Choroid plexus epithelial cell (primary cell): ENCODE measurements at places on chromosomes 5 and 9.
A peak's percentile ranks its signal among the peaks of the same experiment; 100 is the strongest.

GRCh38 chr5:24703934-24704333 lies 59.2 kb upstream of the CDH10 start:
- no peak for DNase-seq

DNA sequence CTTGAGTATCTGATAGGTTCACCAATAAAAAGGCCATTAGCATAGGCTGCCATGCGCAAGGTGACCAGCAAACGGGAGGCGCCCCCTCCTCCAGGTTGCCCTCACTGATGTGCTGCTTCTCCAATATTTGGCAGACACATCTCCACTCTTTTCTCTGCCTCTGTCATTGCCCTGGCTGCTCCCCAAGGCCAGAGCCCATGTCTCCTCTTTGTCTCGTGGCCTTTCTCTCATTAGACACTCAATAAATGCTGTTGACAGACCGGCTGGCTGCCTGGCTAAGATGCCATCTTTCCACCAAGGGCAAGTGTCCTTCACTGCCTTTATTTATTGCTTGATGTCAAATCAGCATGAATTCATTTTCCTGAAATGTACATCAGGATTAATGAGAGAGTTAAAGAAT lies 404.0 kb upstream of the KIF2A start:
- no peak for DNase-seq

DNA sequence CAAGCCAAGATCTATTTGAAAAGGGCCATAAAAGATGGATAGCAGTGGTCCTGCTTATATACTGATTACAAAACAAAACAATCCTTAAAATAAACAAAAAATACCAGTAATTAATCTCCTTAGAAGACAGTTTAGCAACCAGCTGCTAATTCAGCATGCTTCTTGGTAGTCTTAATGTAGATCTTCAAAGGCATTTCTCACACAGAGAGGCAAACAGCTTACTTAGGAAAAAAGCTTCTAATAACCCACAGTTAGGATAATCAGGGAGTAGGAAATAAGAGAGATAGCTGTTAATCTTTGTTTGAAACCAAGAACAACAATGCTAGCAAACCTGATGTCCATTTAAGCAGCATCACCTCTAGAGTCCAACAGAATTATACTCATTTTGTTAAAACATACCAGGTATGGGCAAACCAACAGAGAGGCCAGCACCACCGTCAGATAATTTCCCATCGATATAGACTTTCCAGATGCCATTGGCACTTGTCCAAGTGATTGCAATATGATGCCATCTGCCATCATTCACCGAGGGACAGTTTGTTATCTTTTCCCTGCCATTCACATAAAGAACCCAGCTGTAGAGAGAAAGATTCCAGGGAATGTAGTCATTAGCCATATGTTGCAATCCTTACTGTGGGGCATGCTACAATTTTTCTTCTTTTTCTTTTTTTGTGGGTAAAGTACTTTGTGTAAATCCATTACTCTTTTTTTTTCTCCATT lies 105.6 kb upstream of the TXNDC8 start:
- peak; percentile 81 for DNase-seq

- DNase-seq: peak; percentile 93
Measured at GRCh38 chr9:107784235-107784958, 294.8 kb upstream of the KLF4 start.

GRCh38 chr5:131068893-131069643 lies 96.0 kb downstream of the HINT1 start:
- DNase-seq: peak; percentile 4

GRCh38 chr9:135828656-135829055 lies 78.7 kb downstream of the CAMSAP1 start:
- DNase-seq: no peak

DNA sequence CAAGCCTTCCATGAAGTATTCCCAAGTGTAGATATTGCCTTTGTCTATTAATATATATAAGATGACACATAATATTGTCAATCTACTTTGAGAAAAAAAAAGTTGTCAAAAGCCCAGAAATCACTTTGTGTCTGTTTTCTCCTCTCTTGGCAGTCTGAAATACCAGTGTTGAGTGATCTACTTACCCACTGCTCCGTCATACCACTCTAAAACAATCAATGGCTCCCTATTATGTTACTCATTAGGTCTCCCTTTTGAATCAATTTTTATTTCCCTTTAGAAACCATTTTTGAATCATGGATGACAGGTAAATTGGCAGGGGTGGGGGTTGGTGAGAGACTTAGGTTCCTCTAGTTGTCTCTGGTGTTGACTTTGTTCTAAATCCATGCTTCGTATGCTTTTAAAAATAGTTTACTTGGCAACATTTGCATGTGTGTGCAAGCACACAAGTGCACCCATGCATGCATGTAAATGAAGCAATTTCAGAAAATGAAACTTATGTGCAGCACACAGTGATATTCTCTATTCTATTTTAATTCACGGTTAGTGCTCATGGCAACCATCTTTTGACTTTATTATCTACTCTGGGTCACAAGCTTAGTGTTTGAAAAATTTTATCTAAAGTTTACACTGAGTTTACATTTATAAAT lies 378.9 kb downstream of the RAB3C start:
- no peak for DNase-seq

DNA sequence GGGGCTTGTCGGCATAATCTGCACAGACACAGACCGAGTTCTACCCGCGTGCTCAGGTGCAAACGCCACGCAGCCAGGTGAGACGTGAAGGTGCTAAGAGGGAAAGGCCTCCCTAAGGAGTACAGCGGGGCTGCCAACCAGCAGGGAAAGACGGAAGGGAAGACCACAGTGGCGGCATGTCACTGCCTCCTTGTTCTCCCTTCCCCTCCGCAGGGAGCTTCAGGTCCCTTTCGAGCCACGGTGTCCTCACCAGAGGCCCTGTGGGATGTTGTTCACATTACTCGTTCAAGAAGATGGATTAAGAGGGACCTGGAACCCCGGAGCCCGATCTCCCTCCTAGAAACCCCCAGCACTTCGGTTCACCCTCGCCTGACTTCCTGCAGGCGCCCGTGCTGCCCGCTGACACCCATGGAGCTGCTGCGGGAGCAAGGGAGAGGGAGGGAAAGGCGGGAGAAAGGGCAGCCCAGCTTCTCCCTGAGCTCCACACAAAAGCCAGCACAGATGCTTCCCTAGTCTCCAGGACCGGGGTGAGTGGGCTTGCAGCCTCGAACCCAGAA lies 686 bp downstream of the BRD9 start:
- DNase-seq: peak; percentile 21

- DNase-seq: no peak
Measured at GRCh38 chr5:106171132-106171531, 1499.6 kb downstream of the EFNA5 start.

GRCh38 chr5:175521313-175521833 lies 43.0 kb downstream of the SFXN1 start:
- DNase-seq: no peak

DNA sequence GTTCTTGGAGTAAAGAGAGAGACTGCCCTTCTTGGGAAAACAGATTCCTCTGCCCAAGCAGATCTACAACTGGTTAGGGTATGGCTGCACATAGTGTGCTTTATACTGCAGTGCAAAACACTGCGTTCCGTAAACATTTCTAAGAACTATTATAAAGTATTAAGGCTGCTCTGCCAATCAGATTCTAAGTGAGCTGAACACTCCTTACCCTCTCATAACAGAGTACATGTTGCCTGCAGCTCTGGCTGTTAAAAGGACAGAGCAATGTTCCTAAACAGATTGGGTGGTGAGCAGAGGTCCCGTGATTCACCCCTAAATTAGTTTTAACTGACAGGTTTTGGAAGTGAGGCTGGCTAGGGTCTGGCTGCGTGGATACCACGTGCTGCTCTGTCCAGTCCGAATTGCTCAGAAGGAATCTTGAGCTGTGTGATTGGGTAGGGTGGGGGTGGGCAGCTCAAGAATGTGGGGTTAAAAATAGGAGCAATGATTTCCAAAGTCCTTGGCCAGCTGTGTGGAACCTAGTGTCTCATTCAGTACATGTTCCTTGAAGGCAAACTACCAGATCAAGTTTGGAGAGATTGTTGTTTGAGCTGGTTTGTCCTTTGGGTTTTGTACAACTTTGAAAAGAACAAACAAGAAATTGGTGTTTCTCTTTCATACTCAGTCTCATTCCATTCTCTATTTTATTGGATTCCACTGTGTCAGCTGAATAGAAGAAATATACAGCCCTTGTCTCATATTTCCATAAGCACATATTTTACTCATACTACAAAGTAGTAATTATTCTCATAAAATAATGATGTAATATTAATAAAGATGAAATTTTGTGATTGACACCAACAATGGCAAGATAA lies 497.6 kb upstream of the CD180 start:
- peak; percentile 48 for DNase-seq

DNA sequence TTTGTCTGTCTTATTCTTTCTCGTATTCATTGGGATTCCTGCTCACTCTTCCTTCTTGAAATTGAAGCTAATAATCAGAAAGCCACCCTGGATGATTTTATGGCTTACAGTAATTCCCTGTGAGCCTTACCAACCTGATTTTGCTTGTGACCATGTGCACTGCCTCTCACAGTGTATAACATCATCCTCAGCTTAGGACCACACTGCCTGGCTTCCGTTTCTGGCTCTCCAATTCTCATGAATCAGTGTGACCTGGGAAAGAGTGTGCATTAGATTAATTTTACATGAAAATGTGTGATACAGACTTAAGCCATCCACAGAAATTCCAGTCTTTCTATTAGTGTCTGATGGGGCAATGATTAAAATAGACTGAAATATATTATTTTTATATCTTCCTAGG lies 126.8 kb upstream of the DMRT1 start:
- DNase-seq: no peak

DNA sequence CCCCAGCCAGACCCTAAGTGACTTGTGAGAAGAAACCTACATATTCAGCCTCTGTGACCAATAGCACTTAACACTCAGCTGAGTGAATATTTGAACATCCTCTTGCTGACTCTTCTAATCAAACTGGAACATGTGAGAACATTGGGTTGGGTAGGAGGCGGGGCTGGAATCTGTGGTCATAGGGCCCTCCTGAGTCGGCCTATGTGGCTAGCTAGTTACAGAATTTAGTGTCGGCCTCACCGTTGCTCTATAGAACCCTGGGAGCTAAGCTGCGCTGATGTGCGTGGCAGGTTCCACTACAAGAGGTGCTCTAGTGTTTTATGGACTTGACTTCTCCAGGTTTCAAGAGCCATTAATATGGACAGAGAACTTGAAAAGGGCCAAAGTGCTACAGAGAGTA lies 138.8 kb downstream of the DROSHA start:
- no peak for DNase-seq

DNA sequence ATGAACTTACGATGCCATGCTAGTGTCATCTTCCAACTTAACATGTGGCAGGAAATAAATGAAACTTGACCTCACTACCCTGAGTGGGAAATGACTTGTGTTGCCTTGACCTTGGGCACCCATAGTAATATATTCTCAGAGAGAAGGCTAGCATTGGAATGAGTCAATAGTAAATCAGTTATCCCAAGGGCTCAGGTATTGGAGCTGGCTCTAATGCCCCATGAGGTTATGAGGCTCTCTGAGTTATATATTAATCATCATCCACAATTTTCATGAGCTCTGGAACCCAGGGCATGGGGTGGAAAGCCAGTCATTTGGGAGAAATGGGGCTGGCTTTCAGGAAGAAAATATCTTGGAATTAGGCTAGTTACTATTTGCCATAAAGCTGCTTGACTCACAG lies 42.4 kb upstream of the SMIM32 start:
- DNase-seq: no peak

- DNase-seq: peak; percentile 76
Measured at GRCh38 chr9:113807173-113808061, 68.7 kb upstream of the ZNF618 start.

- no peak for DNase-seq
Measured at GRCh38 chr9:33535541-33535940, 11.5 kb downstream of the ANKRD18B start.

DNA sequence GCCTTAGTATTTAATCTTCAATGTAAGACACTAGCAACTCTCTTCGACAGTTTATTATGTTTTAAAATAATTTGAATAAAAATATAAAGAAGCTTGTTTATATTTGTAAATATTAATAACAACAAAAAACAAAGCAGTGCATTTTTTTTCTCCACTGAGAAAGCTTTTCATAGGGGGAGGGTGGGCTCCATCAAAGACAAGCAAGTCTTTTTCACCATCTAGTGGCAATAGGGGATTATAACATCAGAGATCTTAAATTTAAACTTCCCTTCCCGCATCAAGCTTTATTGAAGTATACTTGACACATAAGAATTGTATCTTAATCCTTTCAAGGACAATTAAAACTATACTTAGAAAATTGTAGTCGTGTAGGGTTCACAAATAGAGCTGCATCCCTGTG lies 9.3 kb upstream of the OR13F1 start:
- DNase-seq: peak; percentile 11

GRCh38 chr9:98302150-98302549 lies 46.7 kb upstream of the TBC1D2 start:
- no peak for DNase-seq

GRCh38 chr5:124743602-124744169 lies 2.8 kb downstream of the ZNF608 start:
- DNase-seq: peak; percentile 29

DNA sequence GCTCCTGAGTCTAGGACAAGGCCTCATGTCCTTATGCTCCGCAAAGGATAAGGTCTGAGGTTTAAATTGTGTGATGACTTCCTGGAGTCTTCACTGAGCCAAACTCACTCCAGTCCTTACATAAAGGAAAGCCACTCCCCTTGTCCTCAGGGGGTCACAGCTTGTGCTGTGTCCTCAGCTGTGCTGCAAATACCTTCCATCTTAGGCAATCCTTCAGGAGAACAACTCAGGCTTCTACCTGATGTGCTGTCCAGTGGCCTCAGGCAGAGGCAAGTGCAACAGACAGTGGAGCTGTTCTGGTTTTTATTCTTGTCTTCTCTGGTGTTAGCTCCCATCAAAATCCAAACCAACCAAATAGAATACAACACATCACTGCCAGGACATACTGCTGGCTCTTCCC lies 151.5 kb downstream of the TAF11L14 start:
- DNase-seq: no peak

- no peak for DNase-seq
Measured at GRCh38 chr5:110909415-110909814, 162.1 kb upstream of the TSLP start.

- peak; percentile 48 for DNase-seq
Measured at GRCh38 chr9:4680750-4681149, 1.4 kb downstream of the CDC37L1 start.

DNA sequence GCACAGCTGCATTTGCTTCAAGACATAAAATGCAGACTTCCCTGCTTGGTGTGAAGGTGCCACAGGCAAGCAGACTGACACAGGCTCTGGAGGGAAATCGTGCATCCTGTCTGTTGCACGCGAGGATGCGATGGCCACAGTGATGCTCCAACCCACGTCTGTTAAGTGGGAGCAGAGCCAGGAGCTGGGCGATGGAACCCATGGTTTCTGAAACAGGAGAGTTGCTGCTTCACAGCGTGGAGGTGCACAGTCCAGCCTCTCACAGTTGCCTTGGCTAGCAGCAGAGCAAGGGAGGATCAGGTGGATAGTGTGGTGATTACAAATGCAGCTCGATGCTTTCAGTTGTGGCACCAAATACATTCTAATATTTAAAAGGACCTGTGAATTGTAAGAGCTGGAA lies 108.8 kb downstream of the TENT4A start:
- DNase-seq: no peak

DNA sequence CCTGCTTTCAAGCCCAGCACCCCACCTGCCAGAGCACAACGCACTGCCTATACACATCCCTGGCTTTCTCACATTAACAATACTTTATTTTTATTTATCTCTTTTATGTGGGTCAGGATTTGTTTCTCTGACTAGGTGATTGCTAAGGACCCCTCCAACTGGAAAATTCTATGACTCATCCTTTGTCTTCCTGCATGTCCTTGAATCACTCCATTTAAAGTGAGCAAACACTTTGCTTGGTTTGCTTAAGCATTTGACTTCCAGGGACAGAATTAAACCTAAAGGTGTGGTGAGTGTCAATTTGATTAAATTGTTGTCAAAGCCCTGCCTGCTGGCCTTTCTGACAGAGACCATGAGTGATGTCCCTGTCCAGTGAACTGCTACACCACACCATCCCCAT lies 536.5 kb upstream of the BRINP1 start:
- DNase-seq: no peak
